ENCODE measurements at places on chromosomes 5 and 9.
A peak's percentile ranks its signal among the peaks of the same experiment; 100 is the strongest.

- no peak overlapping the region for H3K27ac ChIP-seq
- H3K27me3 ChIP-seq, result no peaks in the 10 kb centered on the region
- no peak overlapping the region for H3K4me3 ChIP-seq
- H3K4me1 ChIP-seq, result no peaks in the 10 kb centered on the region
Observed at GRCh38 chr9:19976226-19976625, 187.4 kb upstream of the SLC24A2 start.

- H3K4me1 ChIP-seq, result no peaks in the 10 kb centered on the region
- H3K27ac ChIP-seq, result no peak overlapping the region
- H3K36me3 ChIP-seq, result no peaks in the 10 kb centered on the region
Observed at GRCh38 chr5:29899583-29899982, 1293.9 kb upstream of the CDH6 start.

DNA sequence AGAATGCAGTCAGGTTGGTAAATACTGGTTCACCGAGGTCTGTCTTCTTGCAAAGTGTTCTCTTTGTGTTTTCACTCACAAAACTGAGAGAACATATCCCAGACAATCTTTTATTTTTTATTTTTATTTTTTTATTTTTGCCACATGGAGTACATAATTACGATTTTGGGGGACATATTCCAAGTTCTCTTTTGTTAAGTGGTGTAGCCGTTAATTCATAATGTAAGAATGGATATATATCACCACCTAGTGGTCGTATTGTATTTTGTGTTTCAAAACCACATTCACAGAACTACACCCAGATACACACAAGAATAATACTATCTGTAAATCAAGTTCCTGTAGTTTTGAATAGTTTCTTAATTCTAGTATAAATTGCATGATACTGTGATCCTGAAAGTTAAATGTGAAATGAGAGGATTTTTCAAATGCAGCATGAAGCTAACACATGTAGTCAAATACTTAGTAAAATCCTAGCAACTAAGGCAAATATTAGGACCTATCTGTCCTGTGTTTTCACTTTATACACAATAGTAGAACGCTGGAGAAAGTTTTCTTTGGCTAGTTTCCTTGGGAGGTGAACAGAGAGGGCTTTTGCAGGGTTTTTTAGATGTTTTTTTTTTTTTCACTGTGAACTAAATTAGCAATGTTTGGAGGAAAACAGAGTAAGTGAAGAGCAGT lies 92.7 kb downstream of the VCAN start:
- H3K36me3 ChIP-seq, result no peaks in the 10 kb centered on the region
- no peak overlapping the region for H3K4me3 ChIP-seq
- no peak overlapping the region for H3K27ac ChIP-seq
- no peak for DNase-seq

DNA sequence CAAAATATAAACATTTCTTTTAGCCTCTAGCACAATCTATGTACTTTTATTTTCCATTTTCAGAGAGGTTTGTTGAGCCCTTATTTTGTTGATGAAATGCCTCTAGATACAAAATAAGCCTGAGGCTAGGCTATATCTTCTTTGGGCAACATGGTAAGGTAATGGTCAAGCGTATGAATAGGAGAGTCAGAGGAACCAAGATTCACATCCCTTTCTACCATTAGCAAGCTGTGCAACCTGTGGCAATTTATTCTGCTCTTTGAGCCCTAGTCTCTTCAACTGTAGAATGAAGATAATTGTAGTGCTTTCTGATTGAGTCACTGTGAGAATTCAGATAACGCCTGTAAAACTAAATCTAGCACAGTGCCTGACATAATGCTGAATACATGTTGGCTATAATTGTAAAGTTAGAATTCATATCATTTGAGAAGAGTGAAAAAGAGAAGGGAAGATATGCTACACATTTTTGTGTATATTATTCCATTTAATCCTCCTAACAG lies 412.5 kb downstream of the CCDC171 start:
- H3K27ac ChIP-seq, result no peak overlapping the region
- H3K27me3 ChIP-seq, result no peaks in the 10 kb centered on the region
- H3K4me3 ChIP-seq, result no peak overlapping the region
- H3K4me1 ChIP-seq, result no peaks in the 10 kb centered on the region

DNA sequence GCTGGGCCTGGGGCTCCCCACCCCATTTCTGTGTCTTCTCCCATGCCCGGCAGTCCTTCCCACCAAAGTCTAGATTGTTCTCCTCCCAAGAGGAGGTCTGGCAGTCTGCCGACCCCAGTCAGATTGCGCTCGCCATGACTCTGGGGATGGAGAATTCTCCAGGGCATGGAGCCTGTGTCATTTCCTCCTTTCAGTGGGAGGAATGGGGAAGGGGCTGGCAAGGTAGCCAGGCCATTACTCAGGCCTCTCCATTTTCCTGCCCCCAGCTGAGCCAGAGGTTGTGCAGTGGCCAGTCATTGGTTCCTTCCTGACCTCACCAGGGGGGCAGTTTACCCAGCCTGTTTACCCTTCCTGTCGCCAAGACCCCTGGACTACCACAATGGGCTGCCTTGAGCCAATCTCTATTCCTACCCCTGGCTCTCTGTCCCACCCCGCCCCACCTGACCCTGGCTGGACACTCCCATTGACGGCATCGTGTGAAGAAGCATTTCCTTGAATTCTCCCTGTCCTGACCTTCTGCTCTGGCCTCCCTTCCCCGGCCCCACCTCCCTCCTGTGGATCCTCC lies 628 bp downstream of the SYNPO start:
- no peaks in the 10 kb centered on the region for H3K36me3 ChIP-seq
- DNase-seq, result no peak
- no peaks in the 10 kb centered on the region for H3K27me3 ChIP-seq
- no peaks in the 10 kb centered on the region for H3K4me1 ChIP-seq

- H3K4me3 ChIP-seq, result no peak overlapping the region
- H3K27me3 ChIP-seq, result no peaks in the 10 kb centered on the region
- peaks cover 5% of the 10 kb centered on the region for H3K4me1 ChIP-seq
- DNase-seq, result no peak
- no peak overlapping the region for H3K27ac ChIP-seq
- no peaks in the 10 kb centered on the region for H3K36me3 ChIP-seq
Observed at GRCh38 chr5:74401946-74402320, 238.6 kb downstream of the ENC1 start.

- H3K4me1 ChIP-seq, result peaks cover 58% of the 10 kb centered on the region
- no peaks in the 10 kb centered on the region for H3K27me3 ChIP-seq
- no peaks in the 10 kb centered on the region for H3K36me3 ChIP-seq
- peak; percentile 79 for DNase-seq
- H3K27ac ChIP-seq, result peak overlapping the region; percentile 79
Observed at GRCh38 chr5:148805326-148806290, 20.8 kb upstream of the ADRB2 start.

DNA sequence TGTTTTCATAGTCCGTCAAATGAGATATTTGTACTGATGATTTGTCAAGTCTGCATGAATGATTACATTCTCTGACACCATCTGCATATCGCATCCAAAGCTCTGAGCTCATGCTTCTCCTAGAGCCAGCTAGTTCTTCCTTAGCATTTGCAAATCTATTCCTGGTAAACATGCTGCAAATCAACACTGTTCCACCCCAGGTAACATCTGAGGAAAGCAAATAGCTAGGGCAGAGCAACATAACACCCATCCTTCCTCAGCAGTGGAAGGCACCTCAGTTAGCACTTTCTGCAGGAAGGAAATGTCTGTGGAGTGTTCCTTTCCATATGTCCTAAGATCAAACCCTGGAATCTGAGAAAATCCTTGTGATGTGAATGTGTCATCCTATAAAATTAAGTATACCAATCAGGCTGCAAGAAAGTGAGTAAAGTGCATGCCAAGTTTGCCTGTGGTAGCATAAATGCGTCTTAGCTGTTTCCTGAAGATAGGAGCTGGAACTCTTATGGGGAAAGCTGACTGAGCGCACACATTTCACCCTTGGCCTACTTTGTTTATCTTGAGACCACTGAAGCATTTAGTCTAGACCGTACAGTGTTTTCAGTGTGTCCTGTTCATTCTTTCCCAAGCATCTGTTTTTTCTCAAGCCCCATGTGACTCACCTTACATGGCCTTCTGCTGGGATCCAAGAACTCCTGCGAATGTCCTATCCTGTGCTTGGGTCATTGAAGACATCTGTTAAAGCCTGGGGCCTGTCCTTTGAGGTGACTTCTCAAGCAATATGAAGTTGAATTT lies 50.9 kb upstream of the STARD4 start:
- no peak overlapping the region for H3K27ac ChIP-seq
- H3K36me3 ChIP-seq, result no peaks in the 10 kb centered on the region
- no peak overlapping the region for H3K4me3 ChIP-seq
- no peaks in the 10 kb centered on the region for H3K27me3 ChIP-seq

- H3K36me3 ChIP-seq, result no peaks in the 10 kb centered on the region
- H3K27me3 ChIP-seq, result no peaks in the 10 kb centered on the region
- no peak overlapping the region for H3K4me3 ChIP-seq
- H3K27ac ChIP-seq, result no peak overlapping the region
- no peak for DNase-seq
Observed at GRCh38 chr9:78189461-78189860, 46.4 kb upstream of the CEP78 start.

GRCh38 chr9:136370687-136371532 lies 2.6 kb downstream of the CARD9 start:
- no peaks in the 10 kb centered on the region for H3K27me3 ChIP-seq
- no peak overlapping the region for H3K4me3 ChIP-seq
- no peak for DNase-seq
- H3K4me1 ChIP-seq, result 0 out of 2 replicates have a peak, but pooled peaks cover 4% of the 10 kb centered on the region
- H3K27ac ChIP-seq, result no peak overlapping the region

- peak; percentile 88 for DNase-seq
- no peaks in the 10 kb centered on the region for H3K36me3 ChIP-seq
- no peaks in the 10 kb centered on the region for H3K27me3 ChIP-seq
- peaks cover 55% of the 10 kb centered on the region for H3K4me1 ChIP-seq
Observed at GRCh38 chr9:5586391-5586802, 42.5 kb upstream of the RIC1 start.

GRCh38 chr5:76537073-76537543 lies 86.1 kb downstream of the F2RL2 start:
- no peak overlapping the region for H3K27ac ChIP-seq
- H3K4me3 ChIP-seq, result no peak overlapping the region
- no peak for DNase-seq
- no peaks in the 10 kb centered on the region for H3K36me3 ChIP-seq
- H3K27me3 ChIP-seq, result no peaks in the 10 kb centered on the region

GRCh38 chr5:112294126-112294525 lies 125.0 kb downstream of the EPB41L4A start:
- H3K36me3 ChIP-seq, result no peaks in the 10 kb centered on the region
- no peaks in the 10 kb centered on the region for H3K4me1 ChIP-seq

DNA sequence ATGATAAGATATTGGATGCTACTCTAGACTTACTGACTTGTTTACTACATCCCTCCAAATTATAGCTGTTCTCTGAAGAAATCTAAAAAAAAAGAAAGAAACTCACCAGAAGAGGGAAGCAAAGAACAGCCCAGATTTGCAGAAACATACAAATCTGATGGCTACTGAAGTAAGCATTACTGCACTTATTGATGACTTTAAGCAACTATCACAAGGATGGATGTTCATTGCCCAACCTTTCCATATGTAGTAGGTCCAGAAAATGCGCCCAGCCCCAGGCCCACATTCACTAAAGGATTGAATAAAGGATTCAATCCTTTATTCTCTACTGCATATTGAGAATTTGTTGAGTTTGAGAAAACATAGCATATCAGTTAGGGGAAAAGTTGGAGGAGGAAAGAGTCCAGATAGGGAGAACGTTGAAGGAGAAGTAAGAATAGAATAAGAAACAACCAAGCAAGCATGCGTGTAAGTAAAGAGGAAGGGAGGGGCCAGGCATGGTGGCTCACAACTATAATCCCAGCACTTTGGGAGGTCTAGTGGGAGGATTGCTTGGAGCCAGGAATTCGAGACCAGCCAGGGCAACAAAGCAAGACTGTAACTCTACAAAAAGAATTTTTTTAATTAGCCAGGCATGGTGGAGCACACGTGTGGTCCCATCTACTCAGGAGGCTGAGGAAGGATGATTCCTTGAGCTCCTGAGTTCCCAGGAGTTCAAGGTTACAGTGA lies 33.8 kb upstream of the DTWD2 start:
- no peak overlapping the region for H3K4me3 ChIP-seq
- no peak for DNase-seq
- H3K4me1 ChIP-seq, result peaks cover 12% of the 10 kb centered on the region
- no peak overlapping the region for H3K27ac ChIP-seq
- H3K27me3 ChIP-seq, result no peaks in the 10 kb centered on the region
- H3K36me3 ChIP-seq, result no peaks in the 10 kb centered on the region

GRCh38 chr9:16060436-16061129 lies 507.7 kb downstream of the CCDC171 start:
- H3K4me1 ChIP-seq, result peaks cover 14% of the 10 kb centered on the region
- peak; percentile 50 for DNase-seq
- H3K36me3 ChIP-seq, result no peaks in the 10 kb centered on the region
- peak overlapping the region; percentile 73 for H3K27ac ChIP-seq

GRCh38 chr5:142455856-142456255 lies 131.0 kb upstream of the SPRY4 start:
- H3K4me1 ChIP-seq, result no peaks in the 10 kb centered on the region
- no peak overlapping the region for H3K4me3 ChIP-seq

GRCh38 chr9:117218951-117219350 lies 195.9 kb downstream of the ASTN2 start:
- no peaks in the 10 kb centered on the region for H3K27me3 ChIP-seq
- H3K4me3 ChIP-seq, result no peak overlapping the region
- H3K27ac ChIP-seq, result no peak overlapping the region

- no peaks in the 10 kb centered on the region for H3K27me3 ChIP-seq
- H3K36me3 ChIP-seq, result no peaks in the 10 kb centered on the region
- H3K4me1 ChIP-seq, result peaks cover 29% of the 10 kb centered on the region
- no peak for DNase-seq
Observed at GRCh38 chr5:143229426-143229895, 174.0 kb downstream of the NR3C1 start.

DNA sequence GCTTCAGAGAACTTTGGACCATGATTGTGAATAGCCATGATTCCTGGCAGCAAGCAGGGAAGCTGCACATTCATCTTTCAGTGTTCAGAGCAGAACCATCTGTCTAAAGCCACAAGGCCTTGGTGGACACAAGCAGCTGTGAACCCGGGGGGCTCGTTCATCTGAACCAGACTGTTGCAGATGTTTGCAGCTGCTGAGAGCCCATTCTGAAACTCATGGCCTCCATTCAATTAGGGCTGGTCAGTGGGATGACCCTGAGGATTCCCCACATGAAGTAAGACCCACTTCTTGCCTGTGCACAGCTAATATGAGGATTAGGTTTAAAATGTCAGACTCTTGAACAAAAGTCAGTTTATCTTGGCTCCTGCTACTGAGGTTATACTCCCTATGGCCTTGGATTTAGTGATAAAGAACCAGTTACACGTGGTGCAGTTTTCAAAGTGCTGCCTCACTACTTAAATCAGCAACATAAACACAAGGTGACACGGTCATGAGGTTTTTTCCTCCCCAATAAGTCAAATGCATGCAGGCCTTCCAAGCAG lies 109.8 kb upstream of the IFNK start:
- no peaks in the 10 kb centered on the region for H3K27me3 ChIP-seq
- H3K4me3 ChIP-seq, result no peak overlapping the region
- H3K4me1 ChIP-seq, result no peaks in the 10 kb centered on the region
- H3K36me3 ChIP-seq, result no peaks in the 10 kb centered on the region
- H3K27ac ChIP-seq, result no peak overlapping the region
- DNase-seq, result no peak

DNA sequence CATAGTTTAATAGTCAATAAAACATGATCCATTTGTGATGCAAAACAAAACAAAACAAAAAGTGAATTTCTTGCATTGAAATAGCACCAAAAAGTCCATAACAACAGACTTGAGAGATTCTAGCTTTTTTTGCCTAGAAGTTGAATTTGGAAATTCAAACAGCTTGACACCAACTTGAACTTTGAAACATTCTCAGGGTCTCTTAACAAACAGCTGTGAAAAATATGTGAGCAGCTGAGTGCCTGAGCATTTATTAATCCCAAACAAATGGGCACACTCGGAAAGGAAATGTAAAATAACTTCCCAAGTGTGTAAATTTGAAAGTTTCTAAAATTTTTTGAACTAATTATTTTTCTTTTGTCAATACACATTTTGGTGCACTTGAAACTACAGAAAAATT lies 56.0 kb upstream of the HMHB1 start:
- DNase-seq, result no peak
- no peaks in the 10 kb centered on the region for H3K27me3 ChIP-seq
- H3K27ac ChIP-seq, result no peak overlapping the region
- peaks cover 32% of the 10 kb centered on the region for H3K4me1 ChIP-seq
- no peaks in the 10 kb centered on the region for H3K36me3 ChIP-seq
